ENCODE measurements at places on chromosomes 12 and 14. TPM values are rescaled to one million over a fixed set of nuclear protein-coding genes. Genes with fewer than 3 reads are reported as not detected.

TAS2R46 gene
- total RNA-seq: 14.4 TPM

WNT5B gene
- 29.1 TPM for total RNA-seq

KRT5 gene
- total RNA-seq: not detected

MRPS35 gene
- 46.0 TPM for total RNA-seq

GYS2 gene
- total RNA-seq: not detected

Measured in parietal lobe (tissue), 2 donors.